ENCODE measurements at places on chromosomes 4 and X. TPM values are rescaled to one million over a fixed set of nuclear protein-coding genes. Genes with fewer than 3 reads are reported as not detected.

The GEMIN8 gene
- polyA plus RNA-seq: 24.9 TPM

The TXK gene
- 3.9 TPM for polyA plus RNA-seq

The NCAPG gene
- polyA plus RNA-seq: 27.1 TPM

The NR3C2 gene
- polyA plus RNA-seq: 18.5 TPM

The HTR2C gene
- 0.37 TPM for polyA plus RNA-seq

The HSFX4 gene
- polyA plus RNA-seq: not detected

The MSANTD1 gene
- 0.57 TPM for polyA plus RNA-seq

The FRAS1 gene
- 85.5 TPM for polyA plus RNA-seq

The PPEF2 gene
- polyA plus RNA-seq: not detected

The ARSJ gene
- polyA plus RNA-seq: 16.6 TPM

The SLC4A4 gene
- 75.8 TPM for polyA plus RNA-seq

The SRPX gene
- polyA plus RNA-seq: 25.3 TPM

The BMPR1B gene
- polyA plus RNA-seq: 22.7 TPM

The ESX1 gene
- not detected for polyA plus RNA-seq

The SORCS2 gene
- 5.8 TPM for polyA plus RNA-seq

The TRIM75 gene
- polyA plus RNA-seq: not detected

The TKTL1 gene
- polyA plus RNA-seq: 0.33 TPM

The DRD5 gene
- 0.60 TPM for polyA plus RNA-seq

The MAGEA10 gene
- polyA plus RNA-seq: not detected

The FAM9B gene
- not detected for polyA plus RNA-seq

The FGF5 gene
- 0.17 TPM for polyA plus RNA-seq

The XKRX gene
- 0.40 TPM for polyA plus RNA-seq

Data from left renal pelvis (tissue), 4 donors.